Midbrain (tissue), 1 donor: ENCODE measurements at places on chromosomes 5 and 9.

DNA sequence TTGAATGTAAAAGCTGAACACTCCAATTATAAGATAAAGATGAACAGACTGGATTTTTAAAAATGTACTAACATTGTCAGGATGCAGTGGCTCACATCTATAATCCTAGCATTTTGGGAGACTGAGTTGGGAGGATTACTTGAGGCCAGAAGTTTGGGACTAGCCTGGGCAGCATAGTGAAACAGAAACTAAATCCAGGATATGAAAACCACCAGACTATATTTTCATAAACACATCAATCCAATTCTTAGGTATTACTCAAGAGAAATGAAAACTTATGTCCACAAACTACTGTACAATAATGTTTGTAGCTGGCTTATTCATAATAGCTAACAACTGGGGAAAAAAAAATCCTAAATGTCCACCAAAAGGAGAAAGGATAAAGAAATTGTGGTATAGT lies 26.8 kb upstream of the NAA35 start:
- no peak for DNase-seq

GRCh38 chr5:132849347-132849746 lies 16.9 kb downstream of the GDF9 start:
- no peak for DNase-seq

DNA sequence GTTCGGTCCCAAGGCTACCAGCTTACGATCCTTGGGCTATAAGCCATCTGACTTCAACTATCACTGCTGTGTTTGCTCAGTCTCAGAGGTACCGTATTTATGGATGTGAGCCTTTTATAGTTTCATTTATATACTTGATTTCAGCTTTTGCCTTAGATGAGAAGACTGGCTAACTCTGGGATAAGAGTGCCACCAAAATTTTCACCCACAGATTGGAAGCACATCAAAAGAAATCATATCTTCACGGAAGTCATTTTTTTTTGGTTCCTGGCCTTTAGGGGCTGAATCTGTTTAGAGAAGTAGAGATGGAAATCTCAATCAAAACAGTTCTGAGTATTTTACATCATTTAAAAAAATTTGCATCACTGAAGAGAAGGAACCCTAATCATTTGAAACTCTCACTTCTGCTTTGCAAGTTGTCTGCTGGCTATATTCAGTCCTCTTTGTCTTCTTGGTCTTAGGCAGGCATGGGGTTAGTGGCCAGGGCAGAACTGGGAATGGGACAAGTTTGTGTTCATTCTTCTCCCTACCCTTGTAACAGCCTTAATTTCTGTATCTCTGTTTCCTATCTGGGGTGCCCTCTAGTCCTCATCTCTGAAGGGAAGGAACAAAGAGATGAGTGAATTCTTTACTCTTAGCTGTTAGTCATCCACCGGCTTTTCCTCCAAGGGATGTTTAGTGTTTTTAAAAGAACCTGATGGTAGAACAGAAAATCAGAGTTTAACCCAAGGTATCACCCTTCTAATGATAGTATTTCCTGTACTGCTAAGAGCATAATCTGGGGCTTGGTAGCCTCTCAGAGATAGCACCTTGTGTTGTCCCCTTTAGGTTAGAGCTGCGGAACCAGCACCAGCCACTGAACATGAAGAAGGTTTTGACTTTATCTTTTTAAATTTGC lies 14.1 kb upstream of the TNFAIP8 start:
- DNase-seq, result no peak

- DNase-seq, result no peak
Observed at GRCh38 chr5:75671506-75671905, 45.7 kb downstream of the POC5 start.

DNA sequence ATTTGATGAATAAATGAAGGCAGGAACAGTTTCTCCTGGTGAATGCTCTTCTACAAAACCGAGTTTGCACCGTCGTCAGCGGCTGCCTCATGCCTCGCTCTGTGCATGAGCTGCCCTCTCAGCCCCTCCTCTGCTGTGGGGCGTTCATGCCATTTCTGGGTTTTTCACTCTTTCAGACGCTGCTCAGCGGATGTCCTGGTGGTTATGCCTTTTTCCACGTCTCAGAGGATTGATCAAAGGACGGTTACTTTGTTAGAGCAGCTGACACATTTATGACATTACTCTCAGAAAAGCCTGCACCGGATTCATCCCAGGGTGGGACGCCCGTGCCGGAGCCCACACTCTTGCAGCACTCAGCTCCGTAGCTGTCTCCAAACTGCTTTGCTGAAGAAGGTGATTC lies 195.9 kb upstream of the PPP1R26 start:
- DNase-seq, result no peak

DNA sequence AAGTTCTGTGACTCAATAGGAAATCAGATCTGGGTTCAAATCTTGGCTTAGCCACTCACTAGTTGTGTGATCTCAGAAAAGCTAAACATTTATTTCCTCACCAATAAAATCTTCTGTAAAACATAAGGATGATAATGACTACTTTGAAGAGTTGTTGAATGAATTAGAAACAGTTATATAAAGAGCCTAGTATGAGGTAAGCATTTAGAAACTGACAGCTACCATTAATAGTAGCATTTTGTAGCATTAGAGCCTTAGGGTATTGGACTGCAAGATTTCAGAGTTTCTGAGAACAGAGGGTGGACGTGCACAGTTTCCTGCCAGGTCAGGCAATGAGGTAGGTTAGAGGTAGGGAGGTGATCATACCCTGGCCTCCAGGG lies 293.2 kb downstream of the CWC27 start:
- DNase-seq, result no peak

- no peak for DNase-seq
Observed at GRCh38 chr5:120684749-120685415, 220.8 kb downstream of the PRR16 start.

- no peak for DNase-seq
Observed at GRCh38 chr5:5551499-5551898, 129.0 kb downstream of the ICE1 start.

- no peak for DNase-seq
Observed at GRCh38 chr5:156021866-156022265, 305.1 kb upstream of the SGCD start.

DNA sequence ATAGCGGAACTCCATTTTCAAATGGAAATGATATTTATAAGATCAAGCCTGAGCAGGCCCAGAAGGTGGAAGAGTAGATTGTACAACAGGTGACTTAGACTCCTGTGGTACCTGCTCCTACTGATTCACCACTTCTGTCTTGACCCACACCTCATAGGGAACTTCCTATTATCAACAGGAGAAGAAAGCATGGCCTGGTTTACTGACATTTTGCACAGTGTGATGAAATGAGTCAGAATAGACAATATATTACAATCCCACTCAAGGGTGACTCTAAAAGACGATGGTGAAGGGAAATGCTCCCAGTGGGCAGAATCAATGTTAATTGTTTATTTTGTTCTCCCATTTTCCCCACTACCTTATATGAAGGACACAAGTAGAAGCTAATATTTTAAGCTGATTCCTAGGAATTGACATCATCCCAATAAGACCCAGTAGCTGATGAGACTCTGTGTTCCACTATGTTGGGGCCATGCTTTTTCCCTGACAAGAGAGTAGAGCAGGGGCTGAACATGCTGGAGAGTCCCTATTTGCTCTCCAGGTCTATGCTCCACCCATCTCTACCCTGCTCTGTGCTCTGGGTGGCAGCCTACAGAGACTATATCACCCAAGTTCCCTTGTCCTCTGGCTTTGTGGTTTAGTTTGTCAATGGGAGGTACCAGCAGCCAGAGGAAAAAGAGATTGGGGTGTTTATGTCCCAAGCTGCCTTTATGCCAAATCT lies 163.4 kb upstream of the FSTL4 start:
- DNase-seq, result no peak

GRCh38 chr5:56587381-56588130 lies 227.8 kb upstream of the MAP3K1 start:
- DNase-seq, result no peak

- no peak for DNase-seq
Observed at GRCh38 chr5:22986281-22986680, 133.1 kb upstream of the CDH12 start.

DNA sequence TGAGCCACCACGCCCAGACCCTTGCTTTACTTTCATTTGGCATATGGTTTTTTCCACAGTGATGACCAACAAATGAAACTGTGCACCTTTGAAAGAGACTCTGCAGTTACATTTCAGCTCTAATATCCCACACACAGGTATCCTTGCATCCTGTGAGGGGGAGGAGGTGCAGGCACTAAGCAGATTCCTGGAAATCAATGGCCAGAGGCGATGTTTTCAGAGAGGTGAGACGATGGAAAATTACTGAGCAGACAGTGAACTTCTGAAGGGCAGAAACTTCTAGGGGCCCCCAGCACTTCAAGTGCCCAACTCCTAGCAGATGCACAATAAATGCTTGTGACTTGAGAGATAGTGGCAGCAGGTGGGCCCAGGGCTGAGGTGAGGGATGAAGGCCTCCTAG lies 29.8 kb upstream of the GNE start:
- no peak for DNase-seq

- DNase-seq, result no peak
Observed at GRCh38 chr9:110922145-110922544, 116.1 kb downstream of the LPAR1 start.
